ENCODE measurements at places on chromosomes 12 and 14.

DNA sequence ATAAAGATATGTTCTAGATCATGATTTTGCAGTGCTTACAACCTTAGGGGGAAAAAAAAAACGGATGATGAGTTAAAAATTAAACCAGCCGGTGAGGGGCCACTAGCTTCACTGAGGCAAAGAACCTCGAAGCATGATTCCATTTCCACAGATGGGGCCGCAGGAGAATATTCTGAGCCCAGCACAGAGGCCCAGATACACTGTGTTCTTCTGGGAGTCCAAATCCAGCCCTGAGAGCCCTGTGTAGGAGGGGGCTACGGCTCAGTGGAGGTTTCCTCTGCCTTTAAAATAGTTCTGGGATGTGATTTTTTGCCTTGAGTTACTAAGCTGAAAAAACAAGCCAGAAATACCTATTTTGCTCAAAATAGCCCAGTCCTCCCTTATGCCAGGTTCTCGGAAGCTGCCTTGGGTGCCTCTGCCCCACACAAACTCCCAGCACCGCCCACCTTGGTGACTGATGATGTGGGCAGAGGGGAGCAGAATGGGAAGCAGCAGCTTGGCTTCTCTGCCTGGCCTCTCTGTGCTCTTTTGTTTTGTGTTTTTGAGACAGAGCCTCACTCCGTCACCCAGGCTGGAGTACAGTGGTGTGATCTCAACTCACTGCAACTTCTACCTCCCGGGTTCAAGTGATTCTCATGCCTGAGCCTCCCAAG lies 105.4 kb upstream of the BCL2L14 start:
- DNase-seq: no peak

- DNase-seq: no peak
Observed at GRCh38 chr14:61406198-61406597, 84.8 kb downstream of the PRKCH start.

DNA sequence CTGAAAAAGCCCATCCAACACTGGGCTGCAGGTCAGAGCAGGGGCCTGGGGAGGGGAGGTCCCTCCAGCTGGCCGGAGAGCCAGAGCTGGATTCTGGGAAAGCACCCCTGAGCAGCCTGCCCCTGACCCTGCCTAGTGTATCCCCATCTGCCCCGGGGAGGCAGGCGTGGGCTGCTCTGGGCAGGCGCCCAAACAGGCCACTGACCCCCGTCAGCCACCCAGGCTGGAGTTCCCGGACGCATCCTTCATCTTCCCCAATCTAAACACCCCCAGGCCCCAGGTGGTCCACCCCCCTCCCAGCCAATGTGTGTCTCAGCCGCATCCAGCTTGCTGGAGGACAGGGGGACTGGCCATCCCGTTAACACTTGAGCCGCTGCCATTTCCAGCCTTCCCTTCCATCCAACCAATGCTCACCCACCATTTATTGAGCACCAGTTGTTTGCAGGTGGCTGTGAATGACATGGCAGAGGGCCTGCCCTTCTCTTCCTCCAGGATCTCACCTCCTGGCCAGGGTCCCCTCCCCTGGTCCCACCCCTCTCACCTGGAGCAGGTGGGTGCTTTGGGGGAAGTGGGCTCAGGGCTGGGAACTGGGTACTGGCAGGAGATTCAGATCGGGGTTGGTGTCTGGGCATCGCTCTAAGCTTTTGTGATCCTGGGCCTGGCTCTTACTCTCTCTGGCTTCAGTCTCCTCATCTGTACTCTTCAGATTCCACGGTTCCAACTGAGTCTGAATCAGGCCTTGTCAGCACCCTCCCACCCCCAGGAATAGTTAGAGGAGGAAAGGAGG lies 743 bp upstream of the DTX1 start:
- DNase-seq: no peak

- no peak for DNase-seq
Observed at GRCh38 chr12:76346236-76346635, 2.0 kb downstream of the BBS10 start.

GRCh38 chr12:92340441-92341064 lies 194.9 kb upstream of the BTG1 start:
- DNase-seq: no peak

All from CMK (cell line).